ENCODE measurements at places on chromosomes 11 and 22. TPM values are rescaled to one million over a fixed set of nuclear protein-coding genes. Genes with fewer than 3 reads are reported as not detected.

The CABP7 gene
- total RNA-seq = 0.22 TPM

The TSGA10IP gene
- not detected for total RNA-seq

The PGA5 gene
- total RNA-seq = not detected

The SLC22A6 gene
- total RNA-seq = not detected

The OR10G7 gene
- not detected for total RNA-seq
